ENCODE measurements at places on chromosomes 4 and X.

- DNase-seq: no peak
Observed at GRCh38 chrX:150366951-150367545, 3.9 kb downstream of the MAMLD1 start.

- peak; percentile 95 for DNase-seq
Observed at GRCh38 chr4:10625131-10625530, 59.4 kb downstream of the CLNK start.

DNA sequence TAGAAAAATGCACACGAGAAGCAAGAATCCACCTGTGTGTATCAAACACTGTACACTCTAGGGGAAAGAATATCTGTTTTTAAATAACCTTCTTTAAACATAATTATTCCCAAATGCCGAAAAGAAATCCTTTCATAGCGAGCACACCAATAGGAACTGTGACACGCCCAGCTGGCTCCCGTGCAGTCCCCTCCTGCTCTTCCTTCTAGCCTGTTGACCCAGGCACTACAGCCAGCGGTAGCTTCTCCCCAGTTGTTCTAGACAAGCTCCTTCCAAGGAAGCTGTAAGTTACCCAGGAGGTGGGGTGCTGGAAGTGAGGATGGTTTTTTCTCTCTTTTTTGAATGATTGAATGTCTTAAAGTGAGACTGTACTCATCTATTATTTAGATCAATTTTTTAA lies 19.5 kb upstream of the NOCT start:
- no peak for DNase-seq

DNA sequence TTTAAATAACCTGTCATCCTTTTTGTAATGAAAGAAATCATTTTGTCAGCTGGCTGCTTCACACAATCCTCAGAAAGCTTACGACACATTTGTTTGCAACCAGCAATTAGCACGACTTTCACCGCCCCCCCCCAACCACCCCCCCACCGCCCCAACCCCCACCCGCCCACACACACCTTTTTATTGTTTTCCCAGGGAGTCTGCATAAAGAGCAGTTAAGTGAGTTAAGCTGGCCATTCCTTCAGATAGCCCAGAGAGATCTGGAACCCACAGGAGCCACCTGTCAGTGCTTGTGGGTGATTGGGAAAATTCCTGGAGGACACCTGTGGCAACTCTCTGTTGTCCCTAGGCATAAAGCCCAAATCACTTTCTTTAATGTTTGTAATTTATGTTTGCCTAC lies 175.7 kb upstream of the FMR1 start:
- no peak for DNase-seq

- DNase-seq: peak; percentile 51
Observed at GRCh38 chrX:71622576-71623450, 4.5 kb upstream of the CXCR3 start.

DNA sequence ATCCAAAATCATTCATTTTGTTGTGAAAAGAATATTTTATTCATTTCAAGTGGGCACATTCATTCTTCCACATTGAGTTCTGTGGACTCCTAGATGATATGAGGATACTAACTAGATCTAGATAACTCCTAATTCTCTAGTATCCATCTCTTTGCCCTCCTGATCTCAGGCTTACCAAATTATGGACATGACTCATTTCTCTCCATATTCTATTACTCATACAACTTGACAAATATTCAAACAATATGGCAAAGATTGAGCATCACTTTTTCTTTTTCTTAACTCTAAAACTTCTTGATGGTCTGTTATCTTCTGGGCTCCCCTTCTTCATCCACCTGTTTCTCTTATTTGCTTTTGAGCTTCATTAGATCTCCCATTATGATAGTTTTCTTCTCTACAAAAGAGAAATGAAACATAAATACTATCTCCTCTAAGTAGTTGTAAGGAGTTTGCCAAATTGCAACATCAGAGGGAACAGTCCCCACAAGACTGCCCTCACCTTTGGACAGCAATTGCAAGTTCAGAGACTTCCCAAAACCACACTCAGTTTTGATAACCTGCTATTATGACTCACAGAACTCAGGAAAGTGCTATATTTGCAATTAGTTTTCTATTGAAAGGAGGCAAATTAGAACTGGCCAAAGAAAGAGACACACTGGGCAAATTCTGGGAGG lies 422.9 kb downstream of the SPRY1 start:
- DNase-seq: no peak

GRCh38 chrX:68433155-68433980 lies at the start of gene OPHN1:
Gene OPHN1, minus strand, starts transcription at chrX:68433495. Its CDS starts 475 bp downstream, at chrX:68433020.
- no peak for DNase-seq

DNA sequence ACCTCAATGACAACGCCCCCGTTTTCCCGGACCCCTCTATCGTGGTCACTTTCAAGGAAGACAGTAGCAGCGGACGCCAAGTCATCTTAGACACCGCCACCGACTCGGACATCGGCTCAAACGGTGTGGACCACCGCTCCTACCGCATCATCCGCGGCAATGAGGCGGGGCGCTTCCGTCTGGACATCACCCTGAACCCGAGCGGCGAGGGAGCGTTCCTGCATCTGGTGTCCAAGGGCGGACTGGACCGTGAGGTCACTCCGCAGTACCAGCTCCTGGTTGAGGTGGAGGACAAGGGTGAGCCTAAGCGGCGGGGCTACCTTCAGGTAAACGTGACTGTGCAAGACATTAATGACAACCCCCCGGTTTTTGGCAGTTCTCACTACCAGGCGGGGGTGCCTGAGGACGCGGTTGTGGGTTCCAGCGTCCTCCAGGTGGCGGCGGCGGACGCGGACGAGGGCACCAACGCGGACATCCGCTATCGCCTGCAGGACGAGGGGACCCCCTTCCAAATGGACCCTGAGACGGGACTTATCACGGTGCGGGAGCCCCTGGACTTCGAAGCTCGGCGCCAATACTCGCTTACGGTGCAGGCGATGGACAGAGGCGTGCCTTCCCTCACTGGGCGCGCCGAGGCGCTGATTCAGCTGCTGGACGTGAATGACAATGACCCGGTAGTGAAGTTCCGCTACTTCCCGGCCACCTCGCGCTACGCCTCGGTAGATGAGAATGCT lies 2.2 kb downstream of the FAT4 start:
- DNase-seq: peak; percentile 32

DNA sequence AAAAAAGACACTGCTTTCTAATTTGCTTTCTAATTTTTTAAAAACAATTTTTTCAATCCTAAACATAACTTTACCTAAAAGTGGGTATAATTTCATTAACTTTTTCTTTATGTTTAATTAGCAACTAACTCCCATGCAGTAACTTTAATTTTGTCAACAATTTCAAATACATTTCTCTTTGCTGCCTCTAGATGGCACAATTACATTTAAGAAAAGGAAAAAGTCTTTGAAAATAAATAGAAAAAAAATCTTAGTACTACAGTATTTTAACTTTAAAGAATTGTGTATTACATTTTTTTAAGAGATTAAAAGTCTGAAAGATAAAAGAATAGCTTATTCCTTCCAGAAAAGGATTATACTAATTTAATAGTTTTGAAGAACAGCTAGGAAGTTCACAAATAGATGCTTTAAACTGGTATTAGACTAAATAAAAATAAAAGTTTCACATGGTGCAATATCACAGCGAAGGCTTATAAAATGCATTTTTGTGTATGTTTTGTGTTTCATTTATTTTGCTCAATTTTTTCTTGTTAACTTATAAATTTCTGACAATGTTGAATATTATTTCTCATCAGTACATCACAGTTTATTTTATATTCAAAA lies 105.1 kb downstream of the ADGRA3 start:
- DNase-seq: peak; percentile 48

- no peak for DNase-seq
Observed at GRCh38 chr4:8073206-8073863, 85.3 kb downstream of the ABLIM2 start.

DNA sequence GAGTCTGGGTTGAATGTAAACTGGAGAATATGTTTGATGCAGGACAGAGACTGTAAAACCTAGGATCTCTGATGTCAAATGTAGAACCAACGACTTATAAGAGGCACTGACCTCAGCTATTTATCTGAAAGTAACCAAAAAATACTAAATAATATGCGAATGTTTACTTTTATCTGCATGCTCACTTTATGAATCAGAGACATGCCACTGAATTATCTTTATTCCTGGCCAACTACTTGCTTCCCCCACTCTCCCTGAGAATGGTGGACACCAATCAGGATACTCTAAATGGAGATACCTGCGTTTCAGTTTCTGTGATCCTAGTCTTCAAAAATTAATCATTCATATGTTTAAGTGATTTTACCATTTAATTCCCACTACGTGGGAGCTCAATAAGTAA lies 1038.4 kb upstream of the PABPC4L start:
- DNase-seq: no peak

DNA sequence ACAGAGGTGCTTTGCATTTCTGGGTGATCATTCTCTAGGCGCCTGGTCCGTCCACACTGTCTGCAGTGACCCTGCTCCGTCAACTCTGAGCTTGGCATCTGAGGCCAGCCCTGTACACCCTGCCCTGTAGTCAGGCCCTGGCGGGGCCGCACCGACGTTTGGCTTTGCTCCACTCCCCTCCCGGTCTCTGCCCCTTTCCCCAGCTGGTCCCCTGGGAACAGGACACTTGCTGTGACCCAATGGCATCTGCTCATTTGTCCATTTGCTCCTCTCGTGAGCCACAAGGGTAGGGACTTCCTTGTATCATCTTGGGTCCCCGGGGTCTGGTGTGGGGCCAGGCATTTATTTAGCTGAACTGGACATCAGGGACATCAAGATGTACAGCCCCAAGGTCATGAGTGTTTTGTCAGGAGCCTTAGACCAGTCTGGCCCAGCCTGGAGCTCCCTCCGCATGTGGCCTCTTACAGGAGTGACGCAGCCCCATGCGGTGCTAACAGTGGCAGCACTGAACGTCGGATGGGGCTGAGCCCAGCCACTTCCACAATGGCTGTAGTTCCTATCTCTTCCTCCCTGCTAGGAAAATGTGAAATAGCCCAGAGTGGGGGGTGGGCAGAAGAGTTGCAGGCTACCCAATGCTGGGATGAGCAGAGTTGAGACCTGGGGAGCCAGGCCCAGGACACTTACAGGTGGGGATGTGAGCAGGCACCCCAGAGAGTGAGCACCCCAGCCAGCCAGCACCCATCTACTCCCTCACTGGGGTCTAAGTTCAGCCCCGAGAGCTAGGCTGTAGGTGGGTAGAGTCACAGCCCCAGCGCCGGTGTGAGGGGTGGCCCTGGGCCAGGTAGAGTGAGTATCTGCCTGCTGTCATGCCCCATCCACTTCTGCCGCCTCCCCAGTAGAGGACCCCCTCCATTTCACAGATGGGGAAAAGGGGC lies 2.0 kb upstream of the SH3BP2 start:
- no peak for DNase-seq

GRCh38 chrX:56726605-56727004 lies 2.4 kb upstream of the NBDY start:
- DNase-seq: peak; percentile 58

- no peak for DNase-seq
Observed at GRCh38 chr4:169774466-169775445, 17.0 kb upstream of the HPF1 start.

DNA sequence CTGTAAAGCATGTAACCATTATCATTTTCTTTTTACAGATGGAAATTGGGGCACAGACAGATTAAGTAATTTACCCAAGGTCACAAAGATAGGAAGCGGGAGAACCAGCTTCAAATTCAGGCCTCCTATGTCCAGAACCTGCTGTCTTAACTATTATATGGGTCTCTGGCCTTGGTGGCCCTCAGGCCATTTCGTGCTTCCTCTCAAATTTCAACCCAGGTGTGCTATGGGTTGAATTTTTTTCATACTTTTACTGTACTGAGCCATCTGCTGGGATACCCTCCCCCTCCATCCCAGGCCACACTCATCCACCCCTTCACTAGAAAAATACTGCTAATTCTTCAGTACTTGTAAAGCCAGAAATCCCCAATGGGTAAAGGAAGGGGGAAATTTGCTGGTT lies 42.3 kb downstream of the KLF3 start:
- DNase-seq: no peak

GRCh38 chr4:38409852-38410251 lies 254.1 kb upstream of the KLF3 start:
- DNase-seq: no peak

DNA sequence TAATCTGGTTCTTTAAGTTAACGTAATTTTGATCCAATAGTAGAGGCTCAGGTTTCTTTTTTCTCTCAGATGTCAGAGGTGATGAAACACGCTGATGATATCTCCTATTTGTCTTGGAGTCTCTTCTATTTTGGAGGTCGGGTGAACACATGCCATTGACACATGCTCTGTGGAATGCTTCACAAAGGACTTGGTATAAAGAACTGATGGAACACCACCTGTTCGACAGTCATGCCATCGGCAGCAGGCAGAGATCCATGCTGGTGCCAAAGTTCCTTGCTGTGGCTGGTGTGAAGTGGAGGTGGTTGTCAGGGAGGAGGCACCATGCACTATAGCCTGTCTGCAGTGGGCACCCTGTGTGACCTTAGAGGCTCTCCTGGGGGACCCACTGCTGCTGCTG lies 94.9 kb downstream of the ATP8A1 start:
- DNase-seq: no peak

- no peak for DNase-seq
Observed at GRCh38 chr4:94036964-94037363, 170.7 kb upstream of the SMARCAD1 start.

- no peak for DNase-seq
Observed at GRCh38 chr4:118745357-118745756, 60.2 kb downstream of the METTL14 start.

GRCh38 chr4:165234766-165235165 lies 27.4 kb downstream of the KLHL2 start:
- DNase-seq: no peak

DNA sequence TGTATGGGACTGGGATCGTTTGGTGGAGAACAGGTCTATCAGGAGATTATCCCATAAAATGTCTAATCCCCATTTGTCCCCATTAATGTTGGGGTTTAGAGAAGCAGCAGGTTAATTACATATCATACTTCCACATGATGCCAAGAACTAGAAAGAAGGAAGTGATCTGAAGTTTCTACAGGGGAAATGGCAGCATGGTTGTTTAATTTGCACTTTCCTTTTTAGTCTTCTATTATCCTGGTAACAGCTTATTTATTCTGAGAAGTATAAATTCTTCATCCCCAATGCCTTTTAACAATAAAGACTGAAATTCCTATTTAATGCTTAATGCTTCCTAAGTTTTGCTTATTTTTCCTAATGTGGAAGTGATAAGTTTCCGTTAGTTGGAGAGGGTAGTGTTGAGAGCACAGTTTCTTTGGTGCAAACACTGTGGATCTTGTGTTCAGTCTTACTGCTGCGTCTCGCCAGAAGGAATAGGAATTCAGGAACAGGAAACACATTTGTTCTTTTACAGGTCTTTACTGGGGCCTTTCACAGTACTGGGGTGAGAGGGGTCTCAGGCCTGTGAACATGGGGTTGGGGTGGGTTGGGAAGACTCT lies 59.5 kb upstream of the TADA2B start:
- DNase-seq: no peak

DNA sequence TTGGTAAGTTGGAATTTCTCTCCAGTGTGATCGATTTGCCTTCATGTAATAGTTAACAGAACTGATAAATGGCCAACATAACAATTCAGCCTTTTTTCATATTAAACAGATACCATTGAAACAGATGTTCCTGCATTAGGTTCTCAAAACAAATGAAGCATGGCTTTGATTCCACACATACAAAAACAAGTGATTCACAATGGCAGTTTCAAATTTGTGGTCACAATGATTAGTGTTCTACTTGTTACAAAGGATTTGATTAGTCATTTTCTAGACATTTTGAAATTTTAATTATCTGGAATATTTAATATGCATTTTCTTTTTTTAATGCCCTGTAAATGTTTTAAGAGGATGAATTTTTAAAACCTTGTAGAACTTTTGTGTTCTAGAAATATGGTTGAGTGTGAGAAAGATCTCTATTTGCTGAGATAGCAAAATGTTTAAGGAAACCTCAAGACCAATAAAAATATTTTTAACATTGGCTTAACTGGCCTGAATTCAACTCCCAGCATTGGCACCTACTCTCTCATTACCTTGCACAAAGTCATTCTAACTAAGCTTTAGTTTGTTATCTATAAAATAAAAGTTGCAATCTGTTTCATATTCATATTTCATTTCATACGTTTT lies 18.9 kb upstream of the GLRA3 start:
- no peak for DNase-seq
